ENCODE measurements at places on chromosomes 2 and 18.

DNA sequence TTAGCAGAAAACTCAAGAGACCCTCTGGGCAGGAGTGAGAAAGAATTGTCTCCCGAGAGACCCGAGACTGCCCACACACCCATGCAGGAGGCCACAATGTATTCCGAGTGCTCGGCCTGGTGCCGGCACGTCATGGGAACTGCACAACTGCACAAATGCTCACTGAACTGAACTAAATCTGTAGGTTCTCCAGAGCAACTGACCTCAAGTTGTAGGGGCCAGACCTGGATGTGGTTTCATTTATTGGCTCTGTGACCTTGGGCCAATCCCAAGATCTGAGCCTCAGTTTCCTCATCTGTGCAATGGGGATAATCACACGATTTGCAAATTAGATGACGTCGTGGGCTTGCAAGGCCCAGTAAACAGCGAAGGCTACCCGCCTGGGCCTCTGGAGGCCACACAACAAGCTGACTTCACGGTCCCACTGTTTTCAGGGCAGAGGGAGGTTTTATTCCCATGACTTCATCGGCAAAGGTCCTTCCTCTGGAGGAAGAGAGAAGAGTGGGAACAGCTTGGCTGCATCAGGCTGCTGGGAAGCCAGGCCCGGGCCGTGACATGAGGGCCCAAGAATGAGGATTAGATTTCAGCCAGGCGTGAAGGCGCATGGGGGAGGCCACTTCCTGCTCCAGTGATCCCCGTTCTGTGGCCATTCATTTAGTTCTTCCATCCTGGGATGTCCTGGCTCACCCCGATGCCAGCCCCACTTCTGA, 3.6 kb upstream of the ERFE start:
- no peak for DNase-seq

- DNase-seq: no peak
Observed at GRCh38 chr2:25320077-25320476, 21.6 kb downstream of the DNMT3A start.

GRCh38 chr18:79121746-79122474, 52.7 kb downstream of the ATP9B start:
- no peak for DNase-seq

DNA sequence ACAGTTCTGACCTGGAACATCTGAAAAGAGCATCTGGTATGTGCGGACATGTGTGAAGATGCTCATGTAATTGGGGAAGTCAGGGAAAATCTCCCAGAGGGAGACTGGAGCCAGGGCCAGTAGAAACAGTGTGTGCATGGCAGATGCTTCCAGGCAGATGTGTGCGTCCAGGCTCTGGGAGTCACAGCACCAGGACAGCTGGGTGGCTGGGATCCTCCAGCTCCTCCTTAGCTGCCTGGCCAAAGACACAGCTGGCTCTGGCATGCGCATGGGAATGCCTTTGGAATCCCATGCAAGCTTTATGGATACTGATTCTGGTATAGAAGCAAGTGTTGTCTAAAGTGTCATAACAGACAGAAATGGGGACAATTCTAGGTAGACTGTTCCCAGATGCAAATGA, 369.7 kb downstream of the INSIG2 start:
- DNase-seq: no peak

GRCh38 chr18:79542876-79543750, 136.5 kb upstream of the CTDP1 start:
- no peak for DNase-seq

GRCh38 chr2:109609352-109610024, 4.3 kb downstream of the SEPTIN10 start:
- DNase-seq: no peak

GRCh38 chr18:11808001-11808855, 43.0 kb upstream of the CHMP1B start:
- no peak for DNase-seq

GRCh38 chr2:138536302-138536701, 34.7 kb downstream of the SPOPL start:
- DNase-seq: no peak

- no peak for DNase-seq
Observed at GRCh38 chr2:144334551-144334950, 185.4 kb downstream of the ZEB2 start.
